ENCODE measurements at places on chromosomes 16 and 17.

DNA sequence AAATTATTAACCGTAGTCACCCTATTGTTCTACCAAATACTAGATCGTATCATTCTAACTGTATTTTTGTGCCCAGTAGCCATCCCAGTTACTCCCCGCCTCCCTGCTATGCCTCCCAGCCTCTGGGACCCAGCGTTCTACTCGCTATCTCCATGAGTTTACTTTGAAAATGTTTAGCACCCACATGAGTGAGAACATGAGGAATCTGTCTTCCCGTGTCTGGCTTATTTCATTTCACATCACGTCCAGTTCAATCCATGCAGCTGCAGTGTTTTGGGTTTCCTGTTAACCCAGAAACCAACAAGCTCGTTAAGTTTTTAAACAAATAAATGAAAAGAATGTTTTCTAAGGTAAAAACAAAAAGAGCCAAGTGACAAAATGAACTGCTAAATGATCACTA lies 82.1 kb downstream of the VPS53 start:
- no peak for DNase-seq

GRCh38 chr16:69483611-69484010 lies 59.2 kb downstream of the CYB5B start:
- DNase-seq: no peak

DNA sequence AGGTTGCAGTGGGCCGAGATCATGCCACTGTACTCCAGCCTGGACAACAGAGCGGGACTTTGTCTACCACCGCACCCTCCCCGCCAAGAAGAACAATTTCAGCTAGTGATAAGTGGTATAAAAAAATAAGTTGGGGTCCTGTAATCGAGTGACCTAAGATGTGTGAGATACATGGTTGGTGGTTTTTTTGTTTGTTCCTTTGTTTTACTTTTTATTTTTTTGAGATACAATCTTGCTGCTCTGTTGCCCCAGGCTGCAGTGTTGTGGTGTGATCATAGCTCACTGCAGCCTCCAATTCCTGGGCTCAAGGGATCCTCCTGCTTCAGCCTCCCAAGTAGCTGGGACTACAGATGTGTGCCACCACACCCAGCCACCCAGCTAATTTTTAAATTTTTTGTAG lies 58.7 kb downstream of the PITPNC1 start:
- DNase-seq: no peak

GRCh38 chr17:48429638-48430586 lies at the start of gene SKAP1:
TSS of gene SKAP1 (minus strand) at chr17:48430214.
- peak; percentile 30 for DNase-seq

- no peak for DNase-seq
Observed at GRCh38 chr16:29315916-29316517, 90.5 kb downstream of the NPIPB11 start.

- DNase-seq: no peak
Observed at GRCh38 chr16:88629835-88630234, 8.5 kb upstream of the IL17C start.

DNA sequence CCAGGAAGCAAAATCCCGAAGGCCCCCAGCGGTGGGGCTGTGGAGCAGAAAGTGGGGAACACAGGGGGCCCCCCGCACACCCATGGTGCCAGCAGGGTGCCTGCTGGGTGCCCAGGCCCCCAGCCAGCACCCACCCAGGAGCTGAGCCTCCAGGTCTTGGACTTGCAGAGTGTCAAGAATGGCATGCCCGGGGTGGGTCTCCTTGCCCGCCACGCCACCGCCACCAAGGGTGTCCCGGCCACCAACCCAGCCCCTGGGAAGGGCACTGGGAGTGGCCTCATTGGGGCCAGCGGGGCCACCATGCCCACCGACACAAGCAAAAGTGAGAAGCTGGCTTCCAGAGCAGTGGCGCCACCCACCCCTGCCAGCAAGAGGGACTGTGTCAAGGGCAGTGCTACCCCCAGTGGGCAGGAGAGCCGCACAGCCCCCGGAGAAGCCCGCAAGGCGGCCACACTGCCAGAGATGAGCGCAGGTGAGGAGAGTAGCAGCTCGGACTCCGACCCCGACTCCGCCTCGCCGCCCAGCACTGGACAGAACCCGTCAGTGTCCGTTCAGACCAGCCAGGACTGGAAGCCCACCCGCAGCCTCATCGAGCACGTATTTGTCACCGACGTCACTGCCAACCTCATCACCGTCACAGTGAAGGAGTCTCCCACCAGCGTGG lies 6.5 kb downstream of the CBX2 start:
- no peak for DNase-seq

GRCh38 chr16:3642397-3643094 lies 11.9 kb upstream of the DNASE1 start:
- no peak for DNase-seq

DNA sequence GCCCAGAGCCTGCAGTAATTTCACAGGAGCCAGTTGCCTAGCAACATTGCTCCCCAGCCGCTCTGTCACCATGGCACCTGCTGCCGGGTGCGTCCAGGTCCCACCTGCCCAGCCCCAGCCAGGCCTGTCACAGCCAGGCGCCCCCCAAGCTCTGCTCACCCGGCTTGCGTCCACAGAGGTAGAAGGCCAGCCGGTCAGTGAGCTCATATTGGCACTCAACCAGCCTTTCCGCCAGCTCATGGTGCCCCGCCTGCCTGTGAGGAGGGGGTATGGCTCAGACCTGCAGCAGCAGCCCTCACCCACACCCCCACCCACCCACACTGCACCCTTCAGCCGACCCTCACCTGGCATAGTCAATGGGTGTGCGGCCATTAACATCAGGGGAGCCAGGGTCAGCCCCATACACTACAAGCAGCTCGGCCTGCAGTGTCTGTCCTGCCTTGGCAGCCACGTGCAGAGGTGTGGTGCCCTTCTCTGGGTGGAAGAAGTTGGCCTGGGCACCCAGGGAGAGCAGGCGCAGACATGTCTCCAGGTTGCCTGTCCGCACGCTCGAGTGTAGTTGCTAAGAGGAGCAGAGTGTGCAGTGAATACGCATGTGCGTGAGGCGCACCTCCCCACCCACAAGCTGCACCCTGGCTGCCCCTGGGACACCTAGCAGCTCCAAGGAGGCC lies 7.7 kb downstream of the GIT1 start:
- DNase-seq: no peak

GRCh38 chr16:17082095-17082882 lies 388.5 kb downstream of the XYLT1 start:
- DNase-seq: no peak

DNA sequence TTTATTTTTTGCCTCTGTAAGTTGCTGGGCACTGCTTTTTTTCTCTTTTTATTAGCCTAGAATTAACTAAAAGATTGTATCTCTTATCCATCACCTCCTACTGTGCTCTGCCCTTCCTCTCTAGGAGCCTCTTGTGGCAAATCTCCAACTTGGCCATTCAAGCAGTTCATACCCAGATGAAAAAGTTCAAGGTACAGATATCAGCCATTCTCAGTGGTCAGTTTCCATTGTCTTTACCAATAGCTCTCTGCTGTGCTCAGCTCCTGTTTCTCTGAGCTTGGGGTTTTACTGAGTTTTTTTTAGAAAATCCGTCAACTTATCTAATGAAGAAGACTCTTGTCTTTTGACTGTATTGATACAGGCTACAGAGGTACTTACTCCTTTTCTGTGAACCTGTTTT lies 15.6 kb downstream of the MOSMO start:
- no peak for DNase-seq
